M059J (cell line): ENCODE measurements at places on chromosomes 2 and 18. TPM values are rescaled to one million over a fixed set of nuclear protein-coding genes. Genes with fewer than 3 reads are reported as not detected.

DSC2 gene
- total RNA-seq: not detected in 2 replicates

IL36A gene
- total RNA-seq: not detected in 2 replicates

WDR43 gene
- 32.3 and 46.0 TPM in 2 replicates for total RNA-seq

EPAS1 gene
- 22.0 and 23.7 TPM in 2 replicates for total RNA-seq

DNA sequence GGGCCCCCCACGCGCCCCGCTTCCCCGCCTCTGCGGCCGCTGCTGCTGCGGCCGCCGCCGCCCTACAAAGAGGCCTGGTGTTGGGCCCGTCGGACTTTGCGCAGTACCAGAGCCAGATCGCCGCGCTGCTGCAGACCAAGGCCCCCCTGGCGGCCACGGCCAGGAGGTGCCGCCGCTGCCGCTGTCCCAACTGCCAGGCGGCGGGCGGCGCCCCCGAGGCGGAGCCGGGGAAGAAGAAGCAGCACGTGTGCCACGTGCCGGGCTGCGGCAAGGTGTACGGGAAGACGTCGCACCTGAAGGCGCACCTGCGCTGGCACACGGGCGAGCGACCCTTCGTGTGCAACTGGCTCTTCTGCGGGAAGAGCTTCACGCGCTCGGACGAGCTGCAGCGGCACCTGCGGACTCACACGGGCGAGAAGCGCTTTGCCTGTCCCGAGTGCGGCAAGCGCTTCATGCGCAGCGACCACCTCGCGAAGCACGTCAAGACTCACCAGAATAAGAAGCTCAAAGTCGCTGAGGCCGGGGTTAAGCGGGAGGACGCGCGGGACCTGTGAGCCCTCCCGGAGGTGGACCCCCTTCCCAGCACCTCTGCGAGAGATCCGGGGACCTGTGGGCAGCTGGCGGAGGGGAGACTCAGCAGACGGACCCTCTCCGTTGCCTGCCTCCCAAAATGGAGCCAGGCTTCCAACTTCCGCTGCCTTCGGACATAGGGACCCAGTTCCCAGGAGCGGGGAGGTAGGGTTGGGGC is 1.9 kb downstream of the SP5 start:
- DNase-seq: no peak

GRCh38 chr2:95343429-95344214 is 46.5 kb downstream of the KCNIP3 start:
- DNase-seq: peak; percentile 39

DNA sequence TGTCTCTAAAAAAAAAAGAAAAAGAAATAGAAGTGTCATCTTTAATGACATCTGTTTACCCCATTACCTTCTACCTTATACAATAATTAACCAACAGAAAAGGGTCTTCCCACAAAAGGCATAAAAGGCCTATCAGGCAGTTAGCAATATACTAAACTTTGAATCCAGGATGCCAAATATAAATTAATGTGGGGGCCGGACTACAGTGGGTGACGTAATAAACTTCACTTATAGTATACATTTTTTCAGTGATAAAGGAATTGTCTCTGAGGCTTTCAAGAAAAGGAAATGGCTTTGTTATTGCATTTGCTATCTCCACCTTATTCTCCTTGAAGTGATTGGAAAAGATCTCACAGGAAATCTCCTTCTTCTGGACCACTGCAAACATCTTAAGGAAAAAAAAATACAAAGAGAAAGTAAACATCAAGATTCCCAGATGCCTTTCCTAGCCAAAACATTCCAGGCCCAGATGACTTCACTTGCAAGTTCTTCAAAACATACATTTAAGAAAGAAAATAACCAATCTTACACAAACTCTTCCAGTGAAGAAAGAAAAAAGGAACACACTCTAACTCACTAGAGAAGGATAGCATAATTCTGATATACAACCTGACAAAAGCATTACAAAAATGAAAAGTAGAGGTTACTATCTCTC is 126.2 kb upstream of the CAB39 start:
- no peak for DNase-seq

DNA sequence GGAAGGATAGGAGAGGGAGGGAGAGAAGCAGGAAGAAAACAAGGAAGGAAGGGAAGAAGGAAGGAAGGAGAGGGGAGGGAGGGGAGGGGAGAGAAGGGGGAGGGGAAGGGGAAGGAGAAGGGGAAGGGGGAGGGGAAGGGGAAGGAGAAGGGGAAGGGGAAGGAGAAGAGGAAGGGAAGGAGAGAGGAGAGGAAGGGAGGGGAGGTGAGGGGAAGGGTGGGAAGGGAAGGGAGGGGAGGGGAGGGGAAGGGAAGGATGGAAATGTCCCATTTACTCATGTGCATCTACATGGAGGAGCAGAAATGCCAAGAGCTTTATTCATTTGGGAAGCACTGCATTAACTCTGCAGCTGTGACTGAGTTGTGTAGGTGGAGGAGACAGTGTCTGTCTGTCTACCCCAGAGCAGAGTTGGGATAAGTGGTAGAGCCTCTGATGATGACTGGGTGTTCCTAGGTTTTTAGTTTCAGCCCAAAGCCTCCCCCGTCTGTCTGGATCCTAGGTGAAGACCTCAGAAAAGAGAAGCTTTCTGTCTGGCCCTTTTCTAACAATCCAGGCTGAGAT is 131.3 kb downstream of the COL6A3 start:
- peak; percentile 47 for DNase-seq

DNA sequence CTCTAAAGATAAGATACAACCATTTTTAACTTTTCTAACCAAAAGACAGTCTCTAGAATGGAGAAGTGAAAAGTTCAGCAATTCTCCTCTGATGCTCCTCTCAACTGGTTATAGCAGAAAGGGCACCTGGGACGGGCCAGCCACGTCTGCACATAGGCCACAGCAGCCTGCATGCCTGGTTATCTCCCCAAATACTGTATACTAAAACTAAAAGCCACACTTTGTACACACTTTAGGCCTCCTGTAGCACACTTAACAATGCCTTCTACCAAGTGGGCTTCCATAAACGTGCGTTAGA is 179.1 kb downstream of the ANKRD44 start:
- DNase-seq: no peak

GRCh38 chr2:170088776-170089175 is 89.2 kb upstream of the MYO3B start:
- DNase-seq: no peak

- peak; percentile 95 for DNase-seq
Measured at GRCh38 chr2:120934574-120935338, 199.1 kb downstream of the GLI2 start.

DNA sequence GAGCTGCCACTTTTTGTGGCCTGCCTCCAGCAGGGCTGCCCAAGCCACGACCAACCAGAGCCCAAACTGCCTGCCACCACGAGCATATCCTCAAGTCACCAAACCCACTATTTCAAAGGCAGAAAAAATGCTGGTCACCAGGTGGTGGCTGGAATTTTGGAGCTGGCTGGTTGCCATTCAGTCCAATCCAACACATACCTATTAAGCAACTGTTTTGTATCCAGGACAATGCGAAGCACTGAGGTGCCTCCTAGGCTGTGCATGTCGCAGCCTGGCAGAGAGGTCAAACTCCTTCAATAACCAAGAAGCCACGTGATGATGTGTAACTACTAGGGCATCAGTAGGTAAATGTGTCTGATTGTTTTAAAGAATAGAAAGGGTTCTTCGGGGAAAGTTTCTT is 108.3 kb upstream of the PPP1CB start:
- DNase-seq: peak; percentile 56

DNA sequence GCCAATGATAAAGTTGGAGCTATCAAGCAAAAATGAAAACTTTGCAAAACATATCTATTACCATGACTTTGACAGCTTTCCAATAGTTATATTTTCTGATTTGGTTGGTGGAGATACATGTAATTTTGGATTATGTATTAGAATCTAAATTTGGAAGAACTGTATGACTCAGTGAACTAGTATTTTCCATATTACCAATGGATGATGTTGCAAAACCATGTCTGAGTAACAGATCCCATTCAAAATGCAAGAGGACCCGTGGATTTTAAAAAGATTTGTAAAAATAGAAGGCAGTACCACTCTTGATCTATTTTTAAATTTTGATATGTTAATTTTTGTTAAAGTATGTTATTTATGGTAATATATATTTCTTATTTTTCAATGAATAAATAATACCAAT is 83.0 kb downstream of the TAF4B start:
- DNase-seq: peak; percentile 23

GRCh38 chr2:83196225-83196624 is 1262.9 kb downstream of the SUCLG1 start:
- peak; percentile 36 for DNase-seq
